GM23248 (cell line): ENCODE measurements at places on chromosomes 12 and 14. TPM values are rescaled to one million over a fixed set of nuclear protein-coding genes. Genes with fewer than 3 reads are reported as not detected.

DNA sequence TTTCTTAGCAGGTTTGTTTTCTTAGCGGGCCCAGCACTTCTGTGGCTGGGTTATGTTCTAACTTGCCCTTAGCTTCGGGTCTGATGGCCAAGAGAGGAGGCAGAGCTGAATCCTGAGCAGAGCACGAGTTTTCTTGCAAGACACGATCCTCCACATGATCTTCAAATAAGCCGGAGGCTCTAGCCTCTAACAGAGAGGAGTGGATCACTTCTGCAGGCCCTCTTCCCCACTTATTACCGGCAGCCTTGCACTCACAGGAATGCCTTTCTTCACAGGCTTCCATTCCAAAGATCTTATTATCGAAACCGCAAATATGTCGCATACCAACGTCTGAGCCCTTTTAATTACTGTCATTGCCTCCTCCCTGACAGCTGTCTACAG lies 79.5 kb downstream of the SINHCAF start:
- DNase-seq, result peak; percentile 12

DNA sequence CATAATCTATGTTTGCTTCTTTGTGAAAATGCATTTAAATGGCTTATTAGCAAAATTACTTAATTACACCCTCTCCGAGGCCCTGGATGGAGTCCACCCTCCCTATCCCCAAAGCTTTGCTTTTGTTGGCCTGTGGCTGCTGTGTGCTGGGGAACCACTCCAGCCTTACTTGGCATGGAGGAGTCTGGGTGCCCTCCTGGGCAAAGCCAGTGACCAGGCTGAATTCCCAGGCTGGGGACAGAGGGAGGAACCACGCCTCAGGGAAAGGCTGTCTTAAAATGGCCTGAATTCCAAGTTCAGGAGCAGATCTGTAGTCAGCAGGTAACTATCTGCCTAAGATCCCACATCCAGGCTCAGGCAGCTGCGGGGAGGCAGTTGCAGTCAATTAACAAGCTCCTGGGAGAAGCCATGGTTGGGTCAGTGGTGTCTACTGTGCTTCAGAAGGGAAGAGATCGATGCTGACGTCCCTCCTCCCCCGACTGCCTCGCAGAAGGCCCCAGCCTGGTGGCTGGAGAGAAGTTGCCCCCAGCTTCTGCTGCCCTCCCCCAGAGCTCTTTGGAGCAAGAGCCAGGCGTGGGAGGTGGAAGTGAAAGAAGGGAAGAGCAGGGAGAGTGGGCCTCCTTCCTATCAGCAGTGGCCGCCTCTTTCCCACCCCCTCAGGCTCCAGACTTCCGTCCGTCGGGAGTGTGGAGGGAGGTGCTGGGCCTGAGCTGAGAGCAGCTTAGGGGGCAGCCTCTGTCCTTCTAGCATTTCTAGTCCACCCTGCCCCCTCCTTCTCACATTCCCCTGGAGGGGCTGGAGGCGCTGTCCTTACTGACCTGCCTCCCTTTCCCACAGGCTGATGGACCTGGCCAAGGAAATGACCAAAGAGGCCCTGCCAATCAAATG lies 11.3 kb downstream of the VASH1 start:
- DNase-seq, result no peak

Gene CEBPE
- not detected in 2 replicates for total RNA-seq

Gene GPR162
- total RNA-seq, result 0.51 and 2.8 TPM in 2 replicates

GRCh38 chr14:104546591-104547309 lies 32.8 kb upstream of the C14orf180 start:
- DNase-seq, result no peak

- peak; percentile 55 for DNase-seq
Measured at GRCh38 chr12:132837693-132838409, 9.2 kb upstream of the GOLGA3 start.

DNA sequence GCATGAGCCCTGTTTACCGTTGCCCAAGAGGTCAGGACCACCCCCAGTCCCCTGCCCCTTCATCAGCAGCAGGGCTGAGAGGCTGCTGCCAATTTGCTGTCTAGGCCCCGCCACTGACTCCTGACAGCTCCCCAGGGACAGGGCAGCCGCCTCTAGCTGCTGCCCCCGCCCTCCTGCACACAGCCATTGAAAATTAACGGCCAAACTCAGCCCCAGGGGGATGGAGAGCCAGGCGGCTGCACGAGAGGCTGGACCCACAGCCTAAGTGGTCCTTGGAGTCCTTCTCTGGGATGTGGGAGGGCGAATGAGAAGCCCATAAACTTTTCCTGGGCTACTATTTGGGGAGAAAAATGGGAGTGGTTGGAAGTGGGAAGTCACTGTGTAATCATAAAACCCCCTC lies 4.6 kb downstream of the FOXN4 start:
- no peak for DNase-seq

Gene SERPINA10
- total RNA-seq, result not detected in 2 replicates

Gene TTC6
- total RNA-seq, result not detected in 2 replicates

GRCh38 chr14:70924521-70924920 lies 17.3 kb downstream of the PCNX1 start:
- DNase-seq, result no peak
